ENCODE measurements at places on chromosomes 2 and 18.

- no peak for DNase-seq
These were observed 343.8 kb downstream of the PID1 start for GRCh38 chr2:228927028-228928010.

DNA sequence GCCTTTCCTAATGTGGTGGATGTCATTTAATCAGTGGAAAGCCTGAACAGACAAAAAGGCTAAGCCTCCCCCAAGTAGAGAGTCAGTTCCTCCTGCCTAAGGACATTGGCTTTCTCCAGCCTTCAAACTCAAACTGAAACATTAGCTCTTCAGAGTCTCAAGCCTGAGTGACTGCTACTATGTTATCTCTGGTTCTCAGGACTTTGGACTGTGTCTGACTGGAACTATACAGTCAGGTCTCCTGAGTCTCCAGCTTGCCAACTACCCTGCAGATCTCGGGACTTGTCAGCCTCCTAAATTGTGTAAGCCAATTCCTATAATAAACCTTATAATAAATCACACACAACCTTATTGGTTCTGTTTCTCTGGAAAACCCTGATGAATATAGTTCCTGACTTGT is 12.6 kb downstream of the HYCC2 start:
- DNase-seq, result no peak

GRCh38 chr2:119010336-119010735 is 68.3 kb downstream of the MARCO start:
- DNase-seq, result no peak

- no peak for DNase-seq
These were observed 36.3 kb downstream of the HDHD2 start for GRCh38 chr18:47113796-47114540.

DNA sequence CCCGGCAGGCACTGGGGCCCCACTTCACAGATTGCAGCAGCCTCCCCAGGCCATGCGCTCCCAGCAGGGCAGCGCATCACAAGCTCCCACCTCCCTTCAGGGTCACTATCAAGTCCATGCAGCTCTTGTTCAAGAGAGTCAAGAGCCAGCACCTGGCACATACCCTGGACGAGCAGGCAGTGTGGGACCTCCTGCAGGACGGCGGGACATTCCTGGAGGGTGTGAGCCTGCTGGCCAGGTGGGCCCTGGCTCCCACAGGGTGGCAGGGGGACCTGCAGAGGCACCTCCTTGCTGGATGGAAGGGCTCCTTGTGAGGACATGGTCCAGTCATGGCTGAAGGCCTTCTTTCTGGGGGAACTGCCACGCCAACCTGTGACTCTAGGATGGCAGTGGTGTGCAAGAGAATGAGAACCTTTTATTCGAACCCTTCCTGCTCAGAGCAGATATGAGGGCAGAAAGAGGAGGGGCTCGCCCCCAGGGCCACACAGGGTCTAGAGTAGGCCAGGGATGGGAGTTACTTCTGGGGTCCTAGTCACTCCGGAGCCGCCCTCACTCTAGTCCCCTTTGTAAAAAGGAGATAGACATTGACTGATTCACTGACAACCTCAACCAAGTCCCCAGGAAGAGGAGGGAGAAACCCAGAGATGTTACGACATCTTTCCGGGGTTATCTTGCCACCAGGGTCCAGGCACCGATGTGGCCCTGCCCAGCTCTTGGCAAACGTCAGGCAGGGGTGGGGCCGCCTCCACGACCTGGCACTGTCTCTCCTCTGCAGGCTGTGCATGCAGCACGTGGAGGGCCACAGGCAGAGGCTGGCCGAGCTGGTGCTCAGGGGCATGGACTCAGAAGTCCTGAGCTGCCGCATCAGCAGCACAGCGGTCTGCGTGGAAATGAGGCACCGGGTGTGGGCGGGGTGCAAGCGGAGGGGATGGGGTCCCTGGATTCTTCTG is 31.3 kb downstream of the HJURP start:
- no peak for DNase-seq

- DNase-seq, result no peak
These were observed 70.0 kb downstream of the TBR1 start for GRCh38 chr2:161486111-161486510.

- DNase-seq, result no peak
These were observed 3.5 kb downstream of the CHPF start for GRCh38 chr2:219539926-219540678.

DNA sequence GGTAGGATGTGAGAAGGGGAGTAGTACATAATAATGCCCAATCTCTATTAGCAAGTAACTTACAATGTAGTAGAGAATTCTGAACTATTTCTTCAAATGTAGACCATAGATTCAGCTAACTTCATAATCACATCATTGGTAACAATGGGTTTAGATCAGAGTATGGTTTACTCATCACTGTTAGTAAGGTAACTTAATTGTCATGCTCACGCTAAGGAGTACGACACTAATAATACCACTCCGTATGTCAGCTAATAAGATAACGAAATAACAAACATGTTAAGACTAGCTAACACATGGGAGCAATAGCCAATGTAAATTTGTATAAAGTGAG is 56.4 kb upstream of the CCDC141 start:
- no peak for DNase-seq

DNA sequence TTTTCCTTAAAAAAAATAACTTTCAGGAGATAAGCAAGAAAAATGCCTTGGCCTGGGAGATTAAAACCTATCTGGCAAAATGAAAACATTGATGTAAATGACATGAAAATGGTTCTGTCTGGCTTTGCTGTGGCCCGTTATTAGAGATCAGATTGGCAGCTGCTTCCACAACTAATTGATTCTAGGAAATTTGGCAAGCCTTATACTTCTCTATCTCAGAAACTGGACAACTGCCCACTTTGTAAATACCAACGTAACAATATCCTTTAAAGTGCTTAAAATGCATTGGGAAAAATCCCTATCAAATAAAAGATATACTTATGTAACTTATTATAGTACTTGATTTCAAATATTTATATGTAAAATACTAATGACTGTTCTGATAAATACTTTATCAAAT is 14.2 kb upstream of the SKA1 start:
- DNase-seq, result no peak

DNA sequence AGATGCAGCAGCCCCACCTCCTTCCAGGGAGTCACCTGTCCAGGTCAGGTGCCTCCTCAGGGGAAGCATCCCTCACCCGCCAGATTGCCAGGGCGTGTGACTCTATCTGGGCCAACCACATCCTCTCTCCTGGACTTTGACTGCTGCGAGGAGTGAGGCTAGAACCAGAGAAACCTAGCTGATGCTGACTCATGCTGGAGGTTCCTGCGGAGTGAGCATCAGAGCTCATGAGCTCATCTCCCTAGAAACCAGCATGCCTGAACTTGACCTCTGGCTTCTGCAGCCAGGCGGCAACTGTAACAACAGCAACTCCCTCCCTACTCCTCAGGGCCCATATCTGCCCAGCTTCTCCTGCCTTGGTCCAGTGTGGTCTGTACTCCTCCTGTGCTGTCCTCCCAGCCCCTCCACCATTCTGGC is 28.3 kb upstream of the NT5DC4 start:
- no peak for DNase-seq

- peak; percentile 16 for DNase-seq
These were observed 53.8 kb downstream of the LRPPRC start for GRCh38 chr2:43941966-43942365.

DNA sequence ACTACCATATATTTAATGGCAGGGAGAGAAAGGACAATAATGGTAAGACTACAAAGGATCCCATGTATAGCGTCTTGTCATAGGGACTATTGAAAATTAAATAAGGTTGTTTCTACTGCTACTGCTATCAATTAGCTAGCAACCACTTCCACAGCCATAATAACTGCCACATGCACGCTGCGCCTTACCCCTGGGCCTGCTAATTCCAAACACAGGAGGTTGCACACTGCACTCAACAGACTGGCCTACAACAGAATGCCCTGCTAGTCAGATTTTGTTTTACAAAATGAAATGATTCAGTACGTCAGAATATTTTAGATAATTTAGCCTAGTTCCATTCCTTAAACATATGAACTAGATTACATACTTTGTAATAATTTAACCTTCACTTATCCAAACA is 121.0 kb upstream of the SMAD7 start:
- no peak for DNase-seq

DNA sequence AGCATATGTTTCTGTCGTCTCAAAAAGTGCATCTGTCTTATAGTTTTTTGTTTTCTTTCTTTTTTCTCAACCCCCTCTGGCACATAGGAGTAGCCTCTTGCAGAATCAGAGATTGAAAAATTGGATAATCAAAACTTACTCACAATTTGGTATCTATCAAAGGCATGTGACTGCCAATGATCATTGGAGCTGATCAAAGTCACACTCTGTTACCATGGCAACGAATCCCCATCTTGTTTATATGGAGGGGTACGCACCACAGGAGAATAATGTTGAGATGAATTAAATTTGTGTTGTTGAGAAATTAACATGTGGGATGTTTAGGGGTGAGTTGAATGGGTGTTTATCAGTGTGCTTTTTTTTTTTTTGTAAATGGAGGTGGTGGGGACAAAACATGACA is 458.3 kb upstream of the FANCL start:
- DNase-seq, result no peak

GRCh38 chr18:8834881-8835280 is 129.5 kb downstream of the MTCL1 start:
- peak; percentile 15 for DNase-seq

- no peak for DNase-seq
These were observed 270.3 kb downstream of the NEDD4L start for GRCh38 chr18:58314284-58314683.

- DNase-seq, result no peak
These were observed 3.7 kb upstream of the SERTAD2 start for GRCh38 chr2:64657411-64657810.
